Epithelial cell of prostate (primary cell): ENCODE measurements at places on chromosomes 5 and 9.

DNA sequence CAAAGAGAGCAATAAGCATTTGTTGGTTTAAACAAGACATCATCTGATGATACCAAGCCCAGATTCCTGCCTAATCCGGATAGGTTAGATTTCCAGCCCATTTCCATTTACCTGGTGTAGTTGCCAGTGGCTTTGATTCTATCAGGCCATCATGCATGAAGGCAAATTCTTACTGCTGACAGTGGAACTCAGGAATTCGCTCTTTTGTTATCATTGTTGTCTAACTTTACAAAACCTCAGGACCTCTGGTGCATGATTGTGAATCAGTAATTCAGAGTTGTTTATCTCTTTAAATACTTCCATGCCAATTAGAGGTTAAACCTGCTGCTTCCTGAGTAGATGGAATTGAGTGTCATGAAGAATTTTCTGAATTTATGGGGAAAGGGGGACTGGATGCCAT is 76.5 kb downstream of the C9orf152 start:
- DNase-seq, result no peak

DNA sequence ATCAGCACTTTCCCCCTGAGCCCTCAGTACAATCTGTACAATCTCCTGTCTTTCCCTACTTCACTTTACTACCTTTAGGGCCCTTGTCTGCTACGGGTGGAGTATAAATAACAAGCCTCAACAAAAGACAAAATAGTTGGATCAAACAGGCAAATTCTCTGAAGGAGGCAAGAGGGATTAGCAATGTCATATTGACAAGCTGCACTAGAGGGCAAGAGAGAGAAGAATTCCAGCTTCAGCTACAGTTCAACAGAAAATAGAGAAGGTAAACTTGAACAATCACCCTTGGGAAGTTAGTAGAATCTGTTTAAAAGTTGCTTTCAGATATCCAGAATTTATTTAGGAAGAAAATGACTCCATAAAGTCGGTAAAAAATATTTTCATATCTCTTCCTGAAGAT is 68.4 kb upstream of the IZUMO3 start:
- DNase-seq, result no peak

DNA sequence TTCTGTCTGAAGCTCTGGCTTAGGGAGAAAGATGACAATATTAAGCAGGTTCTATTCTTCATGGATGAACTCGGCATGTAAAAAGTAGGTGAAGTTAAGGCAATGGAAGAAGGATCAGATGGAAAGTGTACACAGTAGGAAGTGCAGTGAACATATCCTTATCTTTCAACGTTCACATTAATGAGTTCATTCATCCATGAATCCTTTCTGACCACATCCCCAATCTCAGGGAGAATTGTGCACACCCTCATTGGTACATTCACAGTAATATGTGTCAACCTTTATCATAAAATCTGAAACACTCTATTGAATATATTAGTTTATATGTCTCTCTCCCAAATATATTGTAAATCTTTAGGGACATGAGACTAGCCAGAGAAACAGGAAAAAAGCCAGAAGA is 5.5 kb downstream of the GIN1 start:
- no peak for DNase-seq

DNA sequence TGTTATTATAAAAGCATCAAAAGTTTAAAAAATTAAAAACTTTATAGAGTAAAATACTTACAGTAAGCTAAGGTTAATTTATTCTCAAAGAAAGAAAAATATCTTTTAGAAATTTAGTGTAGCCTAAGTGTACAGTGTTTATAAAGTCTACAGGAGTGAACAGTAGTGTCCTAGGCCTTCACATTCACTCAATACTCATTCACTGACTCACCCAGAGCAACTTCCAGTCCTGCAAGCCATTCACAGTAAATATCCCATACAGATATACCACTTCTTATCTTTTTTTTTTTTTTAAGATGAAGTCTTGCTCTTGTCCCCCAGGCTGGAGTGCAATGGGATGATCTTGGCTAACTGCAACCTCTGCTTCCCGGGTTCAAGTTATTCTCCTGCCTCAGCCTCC is 73.1 kb upstream of the FST start:
- no peak for DNase-seq

- no peak for DNase-seq
Measured at GRCh38 chr5:116922532-116922931, 347.9 kb upstream of the SEMA6A start.

DNA sequence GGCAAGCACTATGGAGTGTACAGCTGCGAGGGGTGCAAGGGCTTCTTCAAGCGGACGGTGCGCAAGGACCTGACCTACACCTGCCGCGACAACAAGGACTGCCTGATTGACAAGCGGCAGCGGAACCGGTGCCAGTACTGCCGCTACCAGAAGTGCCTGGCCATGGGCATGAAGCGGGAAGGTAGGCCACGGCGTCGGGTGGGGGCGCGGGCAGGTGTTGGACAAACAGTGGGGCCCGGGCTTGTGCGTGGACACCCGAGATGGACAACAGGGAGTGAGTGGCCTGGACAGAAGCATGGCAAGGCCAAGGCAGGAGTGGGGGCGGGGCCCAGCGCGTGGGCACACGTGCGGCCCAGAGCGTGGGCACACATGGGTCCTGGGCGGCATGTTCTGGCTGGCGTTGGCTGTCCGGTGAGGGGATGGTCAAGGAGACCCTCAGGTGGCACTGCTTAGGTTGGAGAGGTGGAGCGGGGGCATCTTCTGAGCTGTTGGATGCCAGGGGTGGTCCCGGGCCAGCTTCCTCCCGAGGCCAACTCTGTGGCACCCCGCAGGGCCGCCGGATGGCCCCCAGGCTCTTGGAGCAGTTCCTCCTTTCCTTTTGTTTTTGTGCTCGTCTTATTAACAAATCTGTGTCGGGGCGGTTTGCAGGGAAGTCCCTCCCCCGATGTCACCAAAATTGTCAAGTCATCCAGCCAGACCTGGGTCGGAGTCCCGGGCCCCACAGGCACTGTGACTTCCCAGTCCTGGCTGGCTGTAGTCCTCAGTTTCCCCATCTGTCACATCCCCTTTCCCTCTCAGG is 82.9 kb downstream of the RXRA start:
- no peak for DNase-seq

DNA sequence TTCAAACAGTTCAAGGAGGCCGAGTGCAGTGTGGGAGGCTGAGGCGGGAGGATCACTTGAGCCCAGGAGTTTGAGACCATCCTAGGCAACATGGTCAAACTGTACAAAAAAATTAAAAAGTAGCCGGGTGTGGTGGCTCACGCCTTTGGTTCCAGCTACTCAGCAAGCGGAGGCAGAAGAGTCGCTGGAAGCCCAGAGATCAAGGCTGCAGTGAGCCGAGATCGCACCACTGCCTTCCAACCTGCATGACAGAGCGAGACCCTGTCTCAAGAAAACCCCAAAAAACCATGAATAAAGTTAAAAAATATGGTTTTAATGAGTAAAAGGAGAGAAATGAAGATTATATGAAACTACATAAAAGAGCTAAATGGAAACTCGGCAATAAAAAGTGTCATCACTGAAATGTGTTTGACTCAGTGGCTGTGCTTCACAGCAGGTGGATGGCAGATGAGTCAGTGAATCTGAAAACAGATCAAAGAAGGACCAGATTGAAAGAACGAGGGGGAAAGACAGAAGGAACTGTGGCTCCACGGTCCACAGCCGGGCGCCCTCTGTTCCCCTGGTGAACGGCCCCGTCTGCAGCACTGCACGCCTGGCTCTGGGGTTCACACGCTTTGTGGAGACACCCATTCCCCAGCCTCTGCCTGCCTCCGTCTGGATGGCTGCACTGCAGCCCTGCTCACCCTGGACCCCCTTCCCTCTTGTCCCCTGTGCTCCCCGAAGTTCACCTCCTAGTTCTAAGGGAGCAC is 25.1 kb downstream of the EXD3 start:
- no peak for DNase-seq

- DNase-seq, result no peak
Measured at GRCh38 chr9:20043035-20043434, 254.2 kb upstream of the SLC24A2 start.

- DNase-seq, result no peak
Measured at GRCh38 chr5:35003018-35003957, 44.5 kb downstream of the AGXT2 start.

DNA sequence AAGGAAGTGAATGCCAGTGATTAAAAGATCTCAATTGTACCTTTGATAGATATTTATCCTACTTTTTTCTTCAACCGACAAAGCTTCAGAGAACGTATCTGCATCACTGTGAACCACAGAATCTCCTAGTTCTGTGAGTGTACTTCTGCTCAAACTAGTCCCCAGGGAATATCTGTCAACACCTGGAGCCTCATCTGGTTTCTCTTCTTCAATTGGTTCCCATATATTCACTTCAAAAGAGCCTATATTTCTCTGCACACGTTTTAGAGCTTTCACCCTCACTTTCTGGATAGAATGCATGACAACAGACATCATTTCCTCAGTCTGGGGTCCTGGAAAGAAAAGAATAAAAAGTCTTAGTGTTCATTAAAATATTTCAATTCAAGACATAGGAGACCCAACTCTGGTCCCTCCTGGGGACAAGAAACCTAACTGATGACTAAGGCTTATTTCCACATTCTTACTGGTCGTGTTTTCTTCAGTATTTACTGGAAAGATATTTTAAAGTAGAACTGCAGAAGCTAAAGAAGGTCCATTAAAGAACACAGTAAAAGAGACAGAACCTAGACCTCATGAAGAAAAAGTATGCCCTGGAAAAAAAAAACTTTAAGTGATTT is 64.3 kb downstream of the CPLANE1 start:
- no peak for DNase-seq

GRCh38 chr5:27472000-27472763 is 433.8 kb upstream of the CDH9 start:
- DNase-seq, result no peak

DNA sequence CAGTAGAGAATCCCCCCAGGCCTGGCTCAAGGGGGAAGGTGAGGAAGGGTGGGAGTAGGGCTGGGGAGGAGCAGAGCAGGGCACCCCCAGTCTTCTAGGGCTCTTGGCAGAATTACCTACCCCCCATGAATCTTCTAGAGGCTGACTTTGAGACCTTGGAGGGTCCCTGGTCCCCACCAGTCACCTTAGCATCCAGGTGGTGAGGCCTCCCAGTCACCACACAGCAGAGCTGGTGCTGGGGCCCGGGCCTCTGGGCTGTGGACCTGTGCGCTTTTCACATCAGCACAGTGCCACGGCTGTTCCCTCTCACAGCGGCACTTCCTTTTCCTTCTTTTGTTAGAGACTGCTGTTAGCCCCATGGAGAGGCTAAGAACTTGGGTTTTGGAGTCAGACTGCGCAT is 148.6 kb upstream of the PITX1 start:
- DNase-seq, result no peak

DNA sequence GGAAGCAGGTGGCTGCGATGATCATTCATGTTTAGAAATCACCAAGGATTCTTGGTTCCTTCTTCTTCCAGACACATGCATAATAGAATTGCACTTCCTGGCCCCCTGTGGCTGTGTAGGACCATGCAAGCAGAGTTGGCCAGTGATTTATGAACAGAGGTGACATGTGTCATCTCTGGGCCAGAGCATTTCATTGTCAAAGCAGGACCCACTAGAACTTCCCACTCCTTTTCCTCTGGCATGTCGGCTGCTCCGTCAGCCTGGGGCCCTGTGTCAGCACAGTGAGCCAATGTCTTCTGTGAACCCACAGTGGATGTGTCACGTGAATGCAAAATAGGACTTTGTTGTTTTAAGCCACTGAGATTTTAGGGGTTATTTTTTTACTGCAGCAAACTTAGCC is 59.2 kb downstream of the HSD17B3 start:
- no peak for DNase-seq

- DNase-seq, result no peak
Measured at GRCh38 chr9:22392523-22392922, 54.1 kb upstream of the DMRTA1 start.

DNA sequence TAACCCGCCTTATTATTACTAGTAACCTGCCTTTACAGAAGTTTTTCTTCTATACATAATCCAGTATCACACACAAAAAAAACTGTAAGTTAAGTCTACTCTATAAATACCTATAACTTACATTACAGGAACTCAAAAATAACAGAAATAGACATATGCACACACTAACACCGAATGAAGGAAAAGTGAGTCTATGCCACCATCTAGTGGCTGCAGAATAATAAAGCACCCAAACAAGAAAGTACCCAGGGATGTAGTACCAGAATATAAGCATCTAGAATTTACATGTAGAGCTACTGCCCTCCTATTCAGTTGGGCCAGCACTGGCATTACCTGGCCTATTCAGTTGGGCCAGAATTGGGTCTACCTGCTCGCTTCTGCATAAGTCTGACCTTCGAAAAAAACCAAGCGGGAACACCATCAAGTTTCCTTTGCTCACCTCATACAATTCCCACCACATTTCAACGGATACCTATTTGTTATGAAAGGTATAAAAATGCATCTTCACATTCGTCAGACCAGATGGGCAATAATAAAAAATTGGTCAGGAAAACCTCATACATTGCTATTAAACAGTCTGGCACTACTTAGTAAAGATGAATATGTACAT is 4.0 kb upstream of the NIPSNAP3A start:
- DNase-seq, result no peak

- DNase-seq, result no peak
Measured at GRCh38 chr5:35341189-35341588, 110.9 kb upstream of the PRLR start.

DNA sequence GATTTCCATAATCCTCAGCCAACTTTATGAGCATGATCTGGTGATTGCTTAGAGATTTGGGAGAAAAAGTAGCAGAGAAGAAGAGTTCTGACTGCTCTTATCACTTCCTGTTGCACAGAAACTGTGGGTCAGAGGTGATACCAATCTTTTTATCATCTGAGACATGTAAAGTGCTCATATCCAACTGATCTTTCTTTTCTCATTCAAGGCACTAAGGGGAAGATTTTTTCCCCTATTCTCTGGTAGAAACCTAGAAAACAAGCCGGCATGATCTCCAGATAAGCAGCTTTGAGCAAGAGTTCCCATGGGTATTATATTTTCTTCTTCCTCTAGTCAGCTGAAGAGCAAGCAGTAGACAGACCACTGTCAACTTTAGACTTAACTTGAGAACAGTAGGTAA is 29.0 kb upstream of the GPR150 start:
- DNase-seq, result no peak

- DNase-seq, result peak; percentile 84
Measured at GRCh38 chr9:135905380-135906258, 1.7 kb downstream of the CAMSAP1 start.

DNA sequence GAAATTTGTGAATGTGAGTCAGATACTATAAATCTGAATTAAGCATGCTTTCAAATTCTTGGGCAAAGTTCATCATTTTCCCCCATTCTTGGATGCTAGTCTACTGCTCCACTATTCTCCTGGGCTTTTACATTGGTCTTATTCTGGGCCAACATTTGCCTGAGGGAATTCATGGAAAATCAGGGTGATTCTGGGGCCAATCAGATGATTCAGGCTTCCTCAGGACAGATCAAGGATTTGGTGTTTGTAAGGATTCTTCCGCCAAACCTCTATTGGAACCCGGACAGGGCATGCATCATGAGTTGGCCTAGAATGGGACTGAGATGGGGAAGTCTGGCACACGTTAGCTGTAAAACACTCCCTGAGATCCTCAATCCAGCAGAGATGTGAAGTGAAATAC is 113.8 kb downstream of the MEF2C start:
- no peak for DNase-seq

GRCh38 chr9:34185778-34186551 is 7.1 kb downstream of the UBAP1 start:
- DNase-seq, result peak; percentile 96
